ENCODE measurements at places on chromosomes 13 and 19.

GRCh38 chr19:40663695-40664692, 26.5 kb downstream of the NUMBL start:
- DNase-seq: no peak

DNA sequence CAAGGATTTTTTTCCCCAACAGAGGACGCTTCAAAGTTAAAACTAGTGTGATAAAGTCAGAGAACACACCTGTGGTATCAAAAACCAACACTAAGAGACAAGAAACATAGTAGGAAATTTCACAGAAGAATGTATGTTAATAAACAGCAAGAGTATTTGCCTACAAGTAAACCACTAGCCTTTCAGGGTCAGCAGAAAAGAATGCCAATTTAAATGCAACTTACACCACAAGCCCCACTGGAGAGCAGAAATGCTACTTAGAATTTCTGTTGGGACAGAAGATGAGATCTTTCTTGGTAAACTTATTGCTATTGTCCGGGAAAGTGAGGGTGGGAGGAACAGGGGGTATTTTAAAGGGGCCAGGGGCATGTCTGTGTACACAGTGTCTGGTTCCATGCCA, 68.6 kb downstream of the STK24 start:
- no peak for DNase-seq

- no peak for DNase-seq
These were observed 208.6 kb upstream of the PRR20A start for GRCh38 chr13:56932104-56932503.

GRCh38 chr13:49213539-49213938, 6.6 kb upstream of the MLNR start:
- no peak for DNase-seq
